ENCODE measurements at places on chromosomes 12 and 14.

DNA sequence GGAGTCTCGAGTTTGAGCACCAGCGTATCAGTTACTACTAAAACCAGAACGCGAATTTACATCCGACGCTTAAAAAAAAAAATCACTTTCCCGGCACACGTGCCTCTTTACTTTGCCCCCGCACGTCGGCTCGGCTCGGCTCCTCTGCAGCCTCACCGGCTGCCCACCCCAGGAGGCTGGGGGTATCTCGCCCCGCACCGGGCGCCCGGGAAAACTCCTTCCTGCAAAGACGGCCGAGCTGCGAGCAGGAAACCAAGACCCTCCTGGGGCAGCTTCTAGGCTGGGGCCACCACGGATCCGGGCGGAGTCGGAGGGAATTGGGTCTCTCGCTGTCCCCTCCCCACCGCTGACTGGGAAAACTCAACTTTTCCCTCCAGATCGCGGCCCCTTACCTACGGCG is 610 bp downstream of the VSIG10 start:
- peak; percentile 37 for DNase-seq

DNA sequence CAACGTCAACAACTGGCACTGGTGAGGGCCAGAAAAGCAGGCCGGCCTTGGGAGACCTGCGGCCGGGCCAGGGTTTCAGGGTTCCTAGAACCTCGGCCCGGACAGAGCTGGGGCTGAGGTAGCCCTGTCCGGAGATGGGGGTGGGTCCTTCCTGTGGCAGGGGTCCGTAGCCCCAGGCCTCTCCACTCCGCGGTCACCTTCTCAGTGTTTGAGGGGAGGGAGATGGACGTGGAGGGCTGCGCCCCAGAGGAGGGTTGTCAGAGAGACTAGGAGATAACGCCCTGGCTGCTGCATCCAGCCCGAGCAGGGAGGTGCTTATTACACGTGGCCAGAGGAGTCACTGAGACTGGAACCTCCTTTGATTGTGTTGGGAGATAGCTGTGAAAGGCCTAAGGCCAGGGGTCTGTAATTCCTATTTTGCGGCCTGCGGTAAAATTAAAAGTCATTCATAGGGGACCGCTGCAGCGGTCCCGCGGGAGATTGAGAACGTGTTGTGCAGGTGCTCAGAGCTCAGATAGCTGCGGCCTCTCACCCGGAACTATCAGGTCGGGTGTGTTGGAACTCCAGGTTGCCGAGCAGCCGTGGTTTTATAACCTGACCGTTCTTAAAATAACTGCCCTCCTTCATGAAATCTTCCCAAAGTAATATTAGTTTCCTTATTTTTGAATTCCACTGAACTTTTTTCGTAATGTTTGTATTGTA is 507 bp downstream of the AHSA1 start:
- DNase-seq, result no peak

DNA sequence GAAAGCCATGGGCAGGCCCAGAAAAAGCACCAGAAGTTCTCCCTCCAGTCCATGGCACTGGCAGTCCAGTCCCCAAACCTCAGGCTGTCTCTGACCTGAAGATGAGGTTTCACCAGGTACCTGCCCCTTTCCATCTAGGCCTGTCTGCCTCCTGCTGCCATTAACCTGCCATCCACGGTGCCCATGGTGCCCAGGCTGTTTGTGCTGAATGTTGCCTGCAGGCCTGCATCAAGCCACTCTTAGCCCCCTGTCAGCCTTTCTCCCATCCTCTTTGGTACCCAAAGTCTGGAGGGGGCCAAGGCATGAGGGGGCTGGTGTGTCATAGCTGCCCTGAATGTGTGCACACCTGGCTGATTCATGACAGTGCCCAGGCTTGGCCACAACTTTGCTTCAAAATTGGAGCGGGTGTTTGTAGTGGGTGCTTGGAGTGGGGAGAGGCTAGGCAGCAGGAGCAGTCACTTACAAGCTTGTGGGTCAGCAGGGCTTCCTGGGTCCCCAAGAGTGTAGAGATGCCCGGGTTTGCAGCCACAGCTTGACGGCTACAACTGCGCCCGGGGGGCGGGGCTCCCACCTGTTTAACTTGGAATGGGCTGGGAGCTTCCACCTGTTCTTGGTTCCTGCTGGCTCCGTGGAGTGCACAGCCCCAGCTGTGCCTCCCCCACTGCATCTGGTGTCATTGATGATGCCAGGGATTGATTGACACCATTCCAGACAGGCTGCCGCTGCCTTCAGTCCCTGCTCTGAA is 88.5 kb downstream of the GPHN start:
- DNase-seq, result no peak

GRCh38 chr14:33938131-33938949 is 12.5 kb downstream of the EGLN3 start:
- peak; percentile 85 for DNase-seq

DNA sequence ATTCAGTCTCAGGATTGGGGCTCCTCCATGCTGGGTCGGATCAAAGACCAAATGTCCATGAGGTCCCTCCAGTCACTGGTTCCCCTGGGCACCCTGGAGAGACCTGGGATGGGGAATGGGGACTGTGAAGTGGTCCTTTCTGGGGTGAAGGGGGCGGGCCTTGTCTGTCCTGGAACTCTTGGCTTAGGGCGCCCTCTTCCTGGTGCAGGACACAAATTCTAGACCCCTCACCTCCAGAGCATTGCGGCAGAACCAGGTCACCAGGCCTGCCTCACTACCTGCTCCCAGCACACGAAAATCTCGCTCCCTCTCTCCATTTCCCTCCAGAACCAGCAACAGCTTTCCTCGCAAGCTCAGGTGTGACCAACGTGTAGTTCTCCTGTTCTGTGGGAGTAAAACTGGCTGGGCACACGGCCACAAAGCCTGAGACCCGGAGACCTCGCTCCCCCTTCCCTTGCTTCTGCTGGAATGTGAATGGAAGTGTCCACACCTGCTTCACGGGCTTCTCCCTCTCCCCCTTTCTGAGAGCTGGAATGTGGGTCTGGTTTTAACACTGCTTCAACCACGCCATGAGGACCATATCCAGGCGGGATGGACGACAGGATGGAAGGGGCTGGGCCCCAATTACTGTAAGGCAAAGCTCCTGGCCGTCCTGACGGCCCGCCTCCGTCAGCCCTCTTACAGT is 112.7 kb downstream of the SCARB1 start:
- DNase-seq, result no peak

DNA sequence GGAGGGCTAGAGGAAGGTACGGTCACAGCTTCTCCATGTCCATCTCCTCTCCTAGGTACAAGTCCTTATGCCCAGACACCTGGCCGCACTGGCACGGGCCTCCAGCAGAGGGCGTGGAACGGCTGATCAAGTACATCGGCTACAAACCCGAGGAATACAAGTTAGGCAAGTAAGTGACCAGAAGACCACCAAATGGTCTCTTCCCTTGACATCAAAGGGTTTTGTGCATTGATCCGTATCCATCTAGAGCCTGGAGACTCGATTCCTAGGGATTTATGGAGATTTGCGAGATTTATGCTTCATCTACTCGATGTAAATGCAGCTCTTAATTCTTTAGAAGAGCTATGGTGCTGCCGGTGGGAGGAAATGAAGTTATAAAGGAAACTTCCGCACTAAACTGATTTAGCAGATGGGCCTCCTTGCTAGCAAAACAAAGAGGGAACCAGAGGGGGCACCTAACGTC is 44.2 kb downstream of the KCTD10 start:
- DNase-seq, result peak; percentile 71

GRCh38 chr14:90003526-90004307 is 48.0 kb downstream of the TDP1 start:
- DNase-seq, result no peak

- no peak for DNase-seq
These were observed 32.0 kb downstream of the SLC6A12 start for GRCh38 chr12:181921-182320.

DNA sequence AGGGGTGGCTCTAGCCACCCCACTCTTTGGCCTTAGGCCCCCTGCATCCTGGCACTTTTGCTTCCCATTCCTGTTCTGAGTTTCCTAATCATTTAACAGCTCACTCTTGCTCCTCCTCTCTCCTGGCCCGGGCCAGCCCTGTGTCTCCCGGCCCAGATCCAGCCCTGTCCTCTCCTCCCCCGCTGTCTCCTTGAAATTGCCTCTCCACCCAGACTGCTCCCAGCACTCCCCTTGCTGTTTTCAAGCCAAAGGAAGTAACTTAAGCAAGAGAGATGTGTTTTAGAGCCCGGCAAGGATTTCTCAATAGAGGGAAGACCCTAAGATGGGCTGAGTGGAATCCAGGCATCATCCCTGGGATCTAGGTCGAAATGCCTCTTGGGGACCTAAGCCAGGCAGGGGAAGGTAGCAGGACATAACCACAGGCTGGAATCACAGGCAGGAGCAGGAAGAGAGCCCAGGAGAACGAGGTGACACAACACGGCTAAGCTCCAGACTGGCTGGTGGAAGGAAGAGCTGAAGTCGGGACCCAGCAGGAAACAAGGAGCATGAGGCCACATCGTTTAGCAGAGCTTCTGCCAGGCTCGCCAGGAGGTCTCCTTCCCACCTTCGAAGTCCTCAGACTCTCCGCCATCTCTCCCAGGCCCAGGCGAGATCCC is 2.0 kb upstream of the LRP1-AS start:
- DNase-seq, result no peak

DNA sequence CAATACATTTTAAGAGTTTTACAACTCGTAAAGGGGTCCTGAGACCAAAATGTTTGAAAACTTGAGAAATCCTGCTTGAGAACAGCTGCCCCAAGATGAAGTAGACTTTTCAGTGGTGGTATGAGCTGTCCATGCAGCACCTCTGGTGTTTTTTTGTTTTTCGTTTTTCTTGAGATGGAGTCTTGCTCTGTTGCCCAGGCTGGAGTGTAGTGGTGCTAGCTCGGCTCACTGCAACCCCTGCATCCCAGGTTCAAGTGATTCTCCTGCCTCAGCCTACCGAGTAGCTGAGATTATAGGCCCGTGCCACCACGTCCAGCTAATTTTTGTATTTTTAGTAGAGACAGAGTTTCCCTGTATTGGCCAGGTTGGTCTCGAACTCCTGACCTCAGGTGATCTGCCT is 5.5 kb downstream of the PAPOLA start:
- no peak for DNase-seq

Measured in NCI-H1105 (cell line).